ENCODE measurements at places on chromosomes 2 and 18.

DNA sequence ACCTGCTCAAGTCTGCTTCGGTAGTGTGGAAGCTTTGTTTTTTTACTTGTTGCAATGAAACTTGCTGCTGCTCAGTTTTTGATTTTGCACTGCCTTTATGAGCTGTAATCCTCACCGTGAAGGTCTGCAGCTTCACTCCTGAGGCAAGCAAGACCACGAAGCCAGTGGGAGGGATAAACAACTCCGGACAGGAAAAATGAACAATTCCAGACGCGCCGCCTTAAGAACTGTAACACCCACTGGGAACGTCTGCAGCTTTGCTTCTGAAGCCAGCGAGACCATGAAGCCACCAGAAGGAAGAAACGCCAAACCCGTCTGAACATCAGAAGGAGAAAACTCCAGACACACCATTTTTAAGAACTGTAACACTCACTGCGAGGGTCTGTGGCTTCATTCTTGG lies 245.7 kb upstream of the REG3G start:
- DNase-seq = no peak

DNA sequence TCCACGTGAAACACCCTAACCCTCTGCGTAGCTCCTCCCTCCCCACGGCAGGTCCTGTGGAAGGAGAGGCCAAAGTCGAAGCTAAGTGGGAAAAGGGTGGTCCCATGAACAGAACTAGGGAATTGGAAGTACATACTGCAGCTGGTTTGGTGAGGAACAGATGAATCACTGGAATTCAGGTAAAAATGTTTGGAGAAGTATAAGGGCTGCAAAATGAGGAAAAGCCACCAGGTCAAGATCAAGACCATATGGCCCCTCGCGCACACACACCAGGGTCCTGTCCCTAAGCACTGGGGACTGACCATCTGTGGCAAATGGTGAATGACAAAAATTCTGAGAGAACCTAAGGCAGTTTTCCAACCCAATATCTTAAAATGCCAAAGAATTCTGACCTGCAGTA lies 3.1 kb downstream of the PARD6G start:
- no peak for DNase-seq

GRCh38 chr2:16079637-16080036 lies 139.3 kb downstream of the MYCN start:
- DNase-seq = no peak

DNA sequence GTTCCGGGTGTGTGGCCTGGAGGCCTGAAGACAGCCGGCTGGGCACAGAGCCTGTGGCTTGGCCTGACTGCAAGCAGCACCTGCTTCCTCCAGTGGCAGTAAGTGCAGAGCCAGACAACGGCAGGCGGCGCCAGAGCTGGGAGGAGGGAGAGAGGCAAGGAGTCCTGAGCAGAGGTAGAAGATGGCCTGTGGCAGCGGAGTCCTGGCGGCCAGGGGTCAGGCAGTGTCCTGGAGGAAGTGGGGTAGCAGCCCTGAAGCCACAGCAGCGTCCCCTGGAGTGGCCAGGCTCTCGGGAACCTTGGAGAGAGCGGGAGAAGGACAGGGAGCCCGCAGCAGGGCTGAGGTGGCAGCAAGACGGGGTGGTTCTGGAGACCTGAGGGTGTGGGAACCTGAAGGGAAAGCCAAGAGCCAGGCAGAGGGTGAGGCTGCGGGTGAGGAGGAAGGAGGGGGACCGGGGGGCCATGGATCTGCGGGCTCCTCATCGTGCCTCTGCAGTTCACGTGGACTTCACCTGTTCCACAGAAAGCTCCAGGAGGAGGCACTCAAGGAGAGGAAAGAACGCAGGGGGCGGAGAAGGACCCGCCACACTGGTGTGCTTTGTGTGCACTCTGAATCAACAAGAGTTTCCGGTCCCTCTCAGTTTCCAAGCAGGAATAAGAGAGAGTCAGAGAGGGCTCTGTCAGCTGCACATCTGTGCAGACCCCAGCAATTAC lies 85.9 kb downstream of the USP40 start:
- no peak for DNase-seq

GRCh38 chr2:39338502-39338901 lies 94.7 kb upstream of the CDKL4 start:
- DNase-seq = no peak

- DNase-seq = no peak
These were observed 907 bp upstream of the SUCLG1 start for GRCh38 chr2:84459944-84460429.

DNA sequence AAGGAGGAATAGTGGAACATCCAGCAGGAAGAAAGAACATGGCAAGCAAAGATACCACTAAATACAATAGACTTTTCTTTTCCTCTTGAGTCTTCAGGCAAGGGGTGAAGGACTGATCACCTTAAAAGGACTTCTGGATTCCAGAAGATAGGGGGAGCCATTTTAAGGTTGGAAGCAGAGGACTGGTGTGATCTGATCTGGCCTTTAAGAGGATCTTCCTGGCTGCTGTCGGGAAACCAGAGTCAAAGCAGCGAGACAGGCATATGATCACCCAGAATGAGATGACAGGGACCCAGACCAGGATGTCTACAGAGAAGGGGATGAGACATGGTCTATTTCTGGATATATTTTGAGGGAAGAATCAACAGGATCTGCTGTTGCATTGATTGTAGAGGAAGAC lies 558.0 kb downstream of the STK39 start:
- no peak for DNase-seq

DNA sequence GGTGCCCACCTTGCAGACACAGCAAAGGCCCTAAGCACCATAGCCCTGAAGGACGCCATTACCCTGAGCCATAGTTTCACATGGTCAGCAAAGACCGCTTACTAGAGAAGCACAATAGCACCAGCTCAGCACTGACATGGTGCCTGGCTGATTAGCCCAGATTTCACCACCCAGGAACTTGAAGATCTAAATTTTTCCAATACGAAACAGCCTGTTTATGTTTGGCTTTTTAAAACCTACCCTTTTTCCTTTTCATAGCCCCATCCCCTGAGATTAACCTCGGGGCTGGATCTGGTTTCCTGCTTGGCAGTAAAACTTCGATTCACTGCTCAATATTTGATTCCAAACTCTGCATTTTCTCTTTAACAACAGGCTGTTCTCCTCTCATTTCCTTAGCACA lies 158.5 kb upstream of the PID1 start:
- no peak for DNase-seq

- no peak for DNase-seq
These were observed 100.5 kb downstream of the CDC42EP3 start for GRCh38 chr2:37570773-37571586.

DNA sequence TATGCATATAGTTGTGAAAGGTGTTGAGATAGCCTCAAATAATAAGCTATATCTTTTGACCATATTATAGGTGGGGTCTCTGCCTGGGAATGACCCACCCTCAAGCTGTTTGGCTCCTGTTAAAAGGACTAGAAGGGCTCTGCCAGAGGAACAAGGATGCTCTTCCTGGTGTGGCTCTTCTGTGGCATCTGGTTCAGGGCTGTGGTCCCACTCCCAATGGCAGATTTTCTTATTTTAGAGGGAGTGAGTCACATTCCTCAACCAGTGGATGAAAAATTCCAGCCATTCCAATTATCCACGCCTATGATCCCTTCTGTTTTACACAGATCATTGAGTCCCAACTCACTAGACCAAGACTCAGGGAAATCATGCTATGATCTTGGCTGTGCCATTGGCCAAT lies 119.9 kb downstream of the PARD3B start:
- no peak for DNase-seq

GRCh38 chr2:15006667-15007066 lies 374.1 kb downstream of the LRATD1 start:
- DNase-seq = no peak

DNA sequence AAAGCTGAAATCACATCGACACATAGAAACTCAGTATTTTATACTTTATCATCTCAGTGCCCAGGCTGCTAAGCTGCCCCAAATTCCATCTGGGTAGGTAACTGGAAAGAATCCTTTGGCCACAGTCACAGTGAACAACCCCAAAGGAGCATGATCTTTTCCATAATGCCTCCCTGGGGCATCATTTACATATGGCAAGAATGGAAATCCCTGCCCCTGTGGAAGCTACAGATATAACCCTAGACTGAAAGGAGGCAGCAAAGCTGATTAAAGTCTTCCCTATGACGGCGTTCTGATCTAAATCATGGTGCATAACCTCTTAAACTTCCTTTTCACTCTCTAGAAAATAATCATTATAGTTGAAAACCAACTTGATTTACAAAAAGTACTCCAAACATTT lies 41.5 kb downstream of the MAP3K19 start:
- no peak for DNase-seq

GRCh38 chr2:41966431-41966893 lies 81.4 kb upstream of the PKDCC start:
- DNase-seq = peak; percentile 60

GRCh38 chr2:54161660-54162424 lies 46.4 kb downstream of the ACYP2 start:
- DNase-seq = no peak

- DNase-seq = no peak
These were observed 167.9 kb upstream of the NXPH2 start for GRCh38 chr2:138948070-138948539.

DNA sequence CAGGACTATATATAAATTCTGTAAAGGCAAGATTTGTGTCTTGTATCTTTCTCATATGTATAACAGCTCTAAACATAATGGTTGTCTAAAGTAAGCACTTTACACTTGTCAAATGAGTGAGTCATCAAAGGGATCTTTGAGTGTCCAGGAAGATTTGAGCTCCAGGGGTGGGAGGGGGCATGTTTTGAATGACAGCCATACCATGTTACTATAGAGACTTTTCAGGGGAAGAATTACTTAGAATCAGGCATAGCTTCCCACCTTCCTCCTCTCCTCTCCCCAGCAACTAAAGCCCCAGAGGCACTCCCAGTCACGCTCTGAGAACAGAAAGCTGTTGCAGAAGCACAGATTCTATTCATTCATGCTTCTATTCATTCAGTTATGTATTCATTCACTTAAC lies 65.8 kb upstream of the ALK start:
- DNase-seq = no peak
